T follicular helper cell (primary cell): ENCODE measurements at places on chromosomes 5 and 9.

DNA sequence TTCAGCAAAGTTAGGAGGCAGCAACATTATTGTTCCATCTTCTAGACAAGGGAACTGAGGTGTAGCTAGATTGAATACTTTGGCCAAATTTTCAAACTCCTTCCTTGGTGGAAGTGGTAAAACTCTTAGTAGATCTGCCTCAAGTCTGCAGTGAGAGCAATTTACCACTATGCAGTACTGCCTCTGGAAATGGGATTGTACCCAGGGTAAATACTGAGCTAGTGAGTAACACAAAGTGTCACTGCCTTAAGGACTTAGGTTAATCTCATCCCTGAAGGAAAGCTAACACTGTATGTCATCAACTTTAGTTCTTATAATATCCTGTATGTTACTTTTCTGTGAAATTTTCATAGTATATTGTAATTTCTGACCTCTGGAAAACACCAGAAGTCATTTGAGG lies 13.9 kb downstream of the CDH10 start:
- DNase-seq, result no peak

DNA sequence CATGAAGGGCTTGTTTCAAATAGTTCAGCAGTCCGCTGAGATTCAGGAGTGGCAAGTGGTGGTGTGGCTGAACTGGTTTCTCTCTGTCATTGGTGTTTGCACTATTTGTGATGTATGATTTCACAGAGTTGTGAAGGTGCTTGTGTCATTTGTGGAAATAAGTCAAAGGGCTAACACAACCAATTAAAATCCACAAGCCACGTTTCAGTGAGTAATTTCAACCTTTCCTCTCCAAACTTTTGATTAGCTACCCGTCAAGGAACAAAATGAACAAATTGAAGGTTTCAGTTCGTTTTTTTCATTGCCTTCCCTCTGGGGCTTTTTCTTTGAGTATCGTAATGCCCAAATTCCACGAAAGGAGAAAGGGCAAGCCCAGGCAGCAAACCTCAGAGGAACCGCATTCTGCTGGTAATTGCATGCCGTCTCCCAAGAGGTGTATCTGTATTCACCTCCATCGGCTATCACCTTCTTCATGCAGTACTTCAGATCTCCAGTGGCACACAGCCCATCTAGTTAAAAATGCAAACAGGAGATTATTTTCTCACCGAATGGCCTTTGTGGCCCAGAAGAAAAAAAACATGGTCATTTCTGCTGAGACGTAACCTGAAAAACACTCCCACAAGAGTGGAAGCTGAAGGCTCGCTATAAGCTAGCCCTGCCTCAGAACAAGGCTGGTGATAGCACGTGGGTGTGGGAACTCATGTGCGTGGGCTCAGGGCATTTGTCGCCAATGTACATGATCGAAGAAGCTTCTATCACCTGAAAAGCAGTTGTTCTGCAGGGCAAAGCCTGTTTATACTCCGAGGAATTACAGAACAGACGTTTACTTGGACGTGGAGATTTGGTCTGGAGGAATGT lies 197.1 kb downstream of the NR3C1 start:
- DNase-seq, result no peak

DNA sequence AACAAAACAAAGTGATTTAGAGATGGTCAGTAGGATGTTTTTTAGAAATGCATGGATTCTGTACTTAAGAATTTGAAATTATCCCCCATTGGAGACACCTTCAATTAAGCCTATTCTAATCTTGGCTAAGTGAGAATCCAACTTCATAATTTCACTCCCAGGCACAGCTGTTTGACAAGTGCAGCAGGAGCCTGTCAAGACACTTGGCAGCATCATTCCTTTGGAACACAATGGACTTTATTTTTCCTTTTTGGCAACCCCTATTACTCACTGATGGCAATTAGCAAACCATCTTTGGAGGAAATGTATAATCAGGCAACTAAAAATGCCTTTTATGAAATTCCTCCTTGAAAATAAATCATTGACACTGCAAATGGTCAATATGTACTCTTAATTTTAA lies 194.7 kb downstream of the GLIS3 start:
- no peak for DNase-seq

DNA sequence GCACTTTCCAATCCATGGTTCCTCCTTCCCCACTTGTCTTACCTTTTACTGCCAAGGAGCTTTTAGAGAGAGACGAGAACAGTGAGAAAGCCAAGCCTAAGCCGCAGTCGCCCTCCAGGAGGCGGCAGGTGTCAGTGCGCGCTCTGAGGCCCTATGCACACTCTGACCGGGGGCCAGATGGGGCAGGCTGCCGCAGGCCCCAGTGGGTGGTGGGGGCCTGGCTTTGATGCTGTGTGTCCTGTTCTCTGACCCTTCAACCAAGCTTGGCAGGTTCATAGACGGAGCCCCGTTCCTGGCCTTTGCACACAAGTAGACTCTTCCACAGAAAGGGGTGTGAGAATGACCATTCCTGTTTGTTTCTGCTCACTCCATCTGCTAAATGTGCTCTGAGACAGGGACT lies 77.3 kb downstream of the WNK2 start:
- no peak for DNase-seq

DNA sequence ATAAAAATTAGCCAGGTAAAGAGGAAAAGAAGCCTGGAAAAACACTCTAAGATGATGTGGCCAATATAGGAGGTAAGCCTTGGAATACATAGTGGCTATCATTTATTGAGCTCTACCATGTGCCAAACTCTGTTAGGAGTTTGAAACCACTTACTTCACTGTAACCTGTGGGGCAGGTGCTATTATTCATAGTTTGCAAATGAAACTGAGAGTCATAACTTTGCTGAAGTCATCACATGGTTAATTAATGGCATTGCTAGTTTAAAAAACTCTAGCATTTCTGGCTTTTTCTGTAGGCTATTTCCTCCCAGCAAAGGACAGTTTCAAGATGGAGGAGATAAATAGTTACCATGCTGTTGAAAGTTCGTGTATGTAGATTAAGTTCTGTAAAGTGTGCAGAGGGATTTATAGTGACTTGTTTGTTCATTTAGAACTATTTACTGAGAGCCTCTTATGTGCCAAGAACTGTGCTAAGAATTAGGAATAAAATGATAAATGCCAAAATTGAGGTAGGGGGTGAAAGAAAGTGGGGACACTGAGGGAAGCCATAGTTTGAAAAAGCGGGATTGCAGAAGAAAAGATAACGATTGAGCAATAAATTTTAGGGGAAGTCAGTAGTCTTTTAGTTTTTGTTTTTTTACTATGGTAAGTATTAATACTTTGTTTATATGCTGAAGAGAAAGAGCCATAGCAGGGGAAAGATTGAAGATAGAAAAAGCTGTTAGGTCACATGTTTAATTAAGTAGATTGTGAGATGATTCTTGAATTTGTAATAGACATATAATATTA lies 57.2 kb downstream of the WDR70 start:
- DNase-seq, result no peak

GRCh38 chr9:16652582-16652981 lies 217.9 kb downstream of the BNC2 start:
- DNase-seq, result no peak

DNA sequence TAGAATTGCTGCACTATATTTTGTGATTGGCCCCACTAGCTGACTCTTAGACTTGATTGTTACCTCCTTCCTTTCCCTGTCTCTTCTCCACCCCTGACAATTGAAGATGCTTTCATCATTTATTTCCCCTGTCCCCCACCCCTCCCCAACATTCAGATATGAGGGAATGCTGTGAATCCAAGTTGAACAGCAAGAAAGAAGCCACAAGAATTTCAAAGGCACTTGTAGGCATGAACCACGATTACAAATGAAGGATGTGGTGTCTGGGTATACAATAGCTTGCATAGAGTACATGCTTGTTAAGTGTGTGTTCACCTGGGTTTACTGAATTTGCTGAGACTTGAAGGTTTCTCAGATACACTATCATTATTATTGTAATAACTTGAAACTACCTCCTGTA lies 78.3 kb upstream of the TRIO start:
- DNase-seq, result no peak

GRCh38 chr5:32434221-32434620 lies 10.3 kb downstream of the ZFR start:
- DNase-seq, result no peak

GRCh38 chr9:16459421-16460148 lies 410.9 kb downstream of the BNC2 start:
- DNase-seq, result no peak

GRCh38 chr5:1877103-1878049 lies 5.3 kb downstream of the IRX4 start:
- no peak for DNase-seq

DNA sequence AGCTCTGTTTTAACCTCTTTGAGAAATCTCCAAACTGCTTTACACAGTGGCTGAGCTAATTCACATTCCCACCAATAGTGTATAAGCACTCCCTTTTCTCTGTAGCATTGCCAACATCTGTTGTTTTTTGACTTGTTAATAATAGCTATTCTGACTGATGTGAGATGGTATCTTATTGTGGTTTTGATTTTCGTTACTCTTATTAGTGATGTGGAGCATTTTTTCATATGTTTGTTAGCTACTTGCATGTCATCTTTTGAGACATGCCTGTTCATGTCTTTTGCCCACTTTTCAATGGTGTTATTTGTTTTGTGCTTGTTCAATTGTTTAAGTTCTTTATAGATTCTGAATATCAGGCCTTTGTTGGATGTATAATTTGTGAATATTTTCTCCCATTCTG lies 225.2 kb upstream of the TRPC7 start:
- DNase-seq, result no peak

DNA sequence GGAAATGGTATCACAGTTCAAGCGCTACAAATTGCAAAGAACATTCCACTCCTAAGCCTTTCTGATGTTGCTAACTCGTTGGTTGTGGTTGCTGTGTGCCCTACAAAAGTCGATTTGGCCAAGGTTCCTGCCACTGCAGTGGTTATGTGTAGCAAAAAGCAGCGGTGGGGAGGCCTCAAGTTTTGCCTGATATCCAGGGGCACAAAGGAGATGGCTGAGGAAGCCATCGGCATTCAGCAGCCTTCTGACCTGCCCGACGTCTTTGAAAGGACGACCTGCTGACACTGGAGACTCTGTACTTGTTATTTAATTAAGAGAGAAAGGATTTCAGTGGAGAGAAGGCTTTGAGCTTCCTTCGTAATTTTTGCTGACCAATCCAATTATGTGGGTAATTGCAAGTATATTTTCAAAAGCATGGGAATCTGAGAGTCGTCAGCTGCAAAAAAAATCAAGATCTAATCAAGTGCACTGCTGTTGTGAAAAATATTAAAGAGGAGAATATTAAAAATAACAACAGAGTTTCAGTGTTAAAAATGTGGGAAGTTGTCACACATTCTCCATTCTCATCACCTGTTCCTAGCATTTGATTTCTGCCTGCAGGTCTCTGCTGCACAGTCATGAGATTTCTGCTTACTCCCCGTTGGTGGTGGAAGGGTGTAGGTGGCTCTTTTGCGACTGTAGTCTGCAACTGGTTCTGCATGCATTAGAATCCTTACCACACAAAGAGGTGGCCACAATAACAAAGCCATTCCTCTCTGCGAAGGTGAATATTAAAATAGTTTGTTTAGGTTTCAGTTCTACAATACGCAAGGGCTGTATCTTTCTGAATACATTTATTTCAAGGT lies 319.2 kb downstream of the IRX2 start:
- DNase-seq, result no peak

DNA sequence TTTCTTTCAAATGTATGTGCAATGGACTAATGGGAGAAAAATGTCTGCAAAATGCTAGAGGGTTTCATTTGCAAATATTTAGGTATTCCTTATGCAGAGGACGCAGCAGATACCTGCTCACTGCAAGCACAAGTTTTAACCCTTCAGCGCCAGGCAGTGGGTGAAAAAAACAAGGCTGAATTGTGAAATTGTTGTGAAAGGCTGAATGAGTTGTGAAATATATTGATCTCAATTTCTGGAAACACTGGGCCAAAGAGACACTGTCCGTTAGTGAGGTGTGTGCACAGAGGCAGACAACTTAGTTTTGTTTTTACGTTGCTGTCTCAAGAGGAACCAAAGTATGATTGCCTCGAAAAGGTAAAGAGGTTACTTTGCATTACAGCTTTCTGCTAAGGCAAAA lies 18.8 kb downstream of the FUBP3 start:
- no peak for DNase-seq

- DNase-seq, result no peak
These were observed 34.0 kb downstream of the TNFSF15 start for GRCh38 chr9:114771889-114772288.

DNA sequence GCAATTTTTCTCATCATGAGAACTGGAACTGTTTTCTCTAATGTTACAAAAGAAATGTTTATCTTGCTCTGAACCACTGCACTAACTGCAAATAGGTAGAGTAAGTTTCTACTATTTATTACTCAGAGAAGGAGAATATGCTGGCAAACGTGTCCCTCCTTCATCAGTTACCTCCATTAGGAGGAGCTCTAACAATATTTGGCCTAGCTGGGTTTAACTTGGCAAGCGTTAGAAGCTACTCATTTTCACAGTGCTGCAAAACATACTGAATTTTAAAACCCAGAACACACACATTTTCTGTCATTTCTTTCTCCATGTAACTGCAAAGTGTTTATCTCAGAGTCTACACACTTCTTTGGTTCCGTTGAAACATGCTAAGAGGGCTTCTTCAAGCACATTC lies 101.0 kb upstream of the GABRG2 start:
- no peak for DNase-seq

DNA sequence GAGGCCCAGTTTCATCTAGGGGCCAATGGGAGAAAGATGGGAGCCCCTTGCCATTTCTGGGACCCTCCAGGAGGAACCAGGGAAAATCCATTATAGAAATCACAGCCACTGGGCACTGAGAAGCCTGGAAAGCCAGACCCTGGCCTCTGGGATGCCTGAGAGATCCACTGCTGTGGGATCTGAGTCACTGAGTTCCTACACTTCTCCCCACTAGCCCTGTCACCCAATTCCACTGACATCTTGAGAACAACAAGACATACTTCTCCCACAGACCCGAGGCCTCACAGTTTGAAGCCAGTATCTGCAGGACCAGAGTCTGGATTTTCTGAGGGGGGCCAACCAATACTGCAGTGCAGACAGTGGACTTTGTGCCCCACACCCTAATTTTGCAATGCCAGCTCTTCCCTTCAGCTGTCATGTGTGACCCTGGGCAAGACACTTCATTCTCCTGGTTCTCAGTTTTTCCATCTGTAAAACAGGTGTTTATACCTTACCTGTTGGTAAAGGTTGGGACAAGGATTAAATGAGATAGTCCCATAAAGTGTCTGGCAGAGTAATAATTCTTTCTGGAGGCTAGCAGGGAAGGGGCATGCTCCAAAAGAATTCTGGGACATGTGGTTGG lies 46.5 kb downstream of the CXXC5 start:
- DNase-seq, result no peak

DNA sequence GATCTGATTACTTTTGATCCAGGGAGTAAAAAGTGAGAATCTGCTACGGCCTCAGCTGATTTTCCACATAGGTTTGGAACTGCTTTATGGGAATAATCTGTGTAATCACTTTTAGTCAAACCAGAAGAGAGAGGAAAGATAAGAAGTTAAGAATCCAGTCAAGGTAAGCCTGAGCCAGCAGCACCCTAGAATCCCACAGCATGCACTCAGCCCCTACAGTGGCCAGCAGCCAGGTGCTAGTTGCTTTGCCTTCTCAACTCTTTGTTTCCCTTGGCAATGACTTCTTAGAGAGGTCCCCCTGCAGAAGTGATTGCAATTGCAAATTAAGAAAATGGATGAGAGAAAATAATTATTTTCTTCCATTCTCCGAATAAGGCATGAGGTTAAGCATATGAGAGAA lies 59.7 kb upstream of the TMED7 start:
- no peak for DNase-seq

GRCh38 chr9:16348531-16348930 lies 521.9 kb downstream of the BNC2 start:
- DNase-seq, result no peak

GRCh38 chr5:125179612-125180011 lies 433.2 kb upstream of the ZNF608 start:
- no peak for DNase-seq
